ENCODE measurements at places on chromosomes 5 and 9. TPM values are rescaled to one million over a fixed set of nuclear protein-coding genes. Genes with fewer than 3 reads are reported as not detected.
A peak's percentile ranks its signal among the peaks of the same experiment; 100 is the strongest.

WNT8A gene
- total RNA-seq = not detected

IL6ST gene
- 158 TPM for total RNA-seq

OMD gene
- not detected for total RNA-seq

TMEM171 gene
- 0.38 TPM for total RNA-seq

GRCh38 chr5:175253597-175253996, 190.4 kb downstream of the DRD1 start:
- no peak overlapping the region for H3K4me3 ChIP-seq
- H3K27me3 ChIP-seq = no peaks in the 10 kb centered on the region
- no peaks in the 10 kb centered on the region for H3K36me3 ChIP-seq
- H3K4me1 ChIP-seq = peaks cover 30% of the 10 kb centered on the region
- peak overlapping the region; percentile 20 for H3K27ac ChIP-seq

- peaks cover 15% of the 10 kb centered on the region for H3K4me1 ChIP-seq
- H3K36me3 ChIP-seq = no peaks in the 10 kb centered on the region
- H3K27ac ChIP-seq = no peak overlapping the region
- DNase-seq = no peak
- H3K27me3 ChIP-seq = no peaks in the 10 kb centered on the region
Observed at GRCh38 chr5:146041180-146041789, 64.1 kb downstream of the PLAC8L1 start.

DNA sequence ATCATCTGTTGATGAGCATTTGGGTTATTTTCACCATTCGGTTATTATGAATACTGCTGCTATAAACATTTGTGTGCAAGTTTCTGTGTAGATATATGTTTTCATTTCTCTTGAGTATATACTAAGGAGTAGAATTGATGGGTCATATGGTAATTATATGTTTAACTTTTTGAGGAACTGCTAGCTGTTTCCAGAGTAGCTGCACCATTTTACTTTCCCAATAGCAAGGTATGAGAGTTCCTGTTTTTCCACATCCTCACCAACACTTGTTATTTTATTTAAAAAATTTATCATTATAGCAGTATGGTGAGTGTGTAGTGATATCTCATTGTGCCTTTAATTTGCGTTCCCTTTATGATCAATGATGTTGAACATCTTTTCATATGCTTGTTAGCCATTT, 29.2 kb downstream of the CD14 start:
- DNase-seq = no peak
- H3K4me1 ChIP-seq = no peaks in the 10 kb centered on the region
- H3K4me3 ChIP-seq = no peak overlapping the region
- no peaks in the 10 kb centered on the region for H3K27me3 ChIP-seq
- no peak overlapping the region for H3K27ac ChIP-seq

- DNase-seq = peak; percentile 86
- no peak overlapping the region for H3K4me3 ChIP-seq
- peak overlapping the region; percentile 63 for H3K27ac ChIP-seq
- peaks cover 15% of the 10 kb centered on the region for H3K4me1 ChIP-seq
- no peaks in the 10 kb centered on the region for H3K36me3 ChIP-seq
Observed at GRCh38 chr5:81268521-81269196, 32.7 kb upstream of the ZCCHC9 start.

GRCh38 chr9:97555164-97555563, 53.7 kb downstream of the TMOD1 start:
- H3K27me3 ChIP-seq = peaks cover 2% of the 10 kb centered on the region
- H3K4me1 ChIP-seq = peaks cover 5% of the 10 kb centered on the region
- peak; percentile 7 for DNase-seq
- H3K4me3 ChIP-seq = no peak overlapping the region
- no peaks in the 10 kb centered on the region for H3K36me3 ChIP-seq

- no peaks in the 10 kb centered on the region for H3K36me3 ChIP-seq
- DNase-seq = no peak
- no peak overlapping the region for H3K27ac ChIP-seq
- no peaks in the 10 kb centered on the region for H3K4me1 ChIP-seq
- H3K27me3 ChIP-seq = peaks cover 2% of the 10 kb centered on the region
Observed at GRCh38 chr9:68905129-68905528, 108.8 kb downstream of the PRKACG start.

DNA sequence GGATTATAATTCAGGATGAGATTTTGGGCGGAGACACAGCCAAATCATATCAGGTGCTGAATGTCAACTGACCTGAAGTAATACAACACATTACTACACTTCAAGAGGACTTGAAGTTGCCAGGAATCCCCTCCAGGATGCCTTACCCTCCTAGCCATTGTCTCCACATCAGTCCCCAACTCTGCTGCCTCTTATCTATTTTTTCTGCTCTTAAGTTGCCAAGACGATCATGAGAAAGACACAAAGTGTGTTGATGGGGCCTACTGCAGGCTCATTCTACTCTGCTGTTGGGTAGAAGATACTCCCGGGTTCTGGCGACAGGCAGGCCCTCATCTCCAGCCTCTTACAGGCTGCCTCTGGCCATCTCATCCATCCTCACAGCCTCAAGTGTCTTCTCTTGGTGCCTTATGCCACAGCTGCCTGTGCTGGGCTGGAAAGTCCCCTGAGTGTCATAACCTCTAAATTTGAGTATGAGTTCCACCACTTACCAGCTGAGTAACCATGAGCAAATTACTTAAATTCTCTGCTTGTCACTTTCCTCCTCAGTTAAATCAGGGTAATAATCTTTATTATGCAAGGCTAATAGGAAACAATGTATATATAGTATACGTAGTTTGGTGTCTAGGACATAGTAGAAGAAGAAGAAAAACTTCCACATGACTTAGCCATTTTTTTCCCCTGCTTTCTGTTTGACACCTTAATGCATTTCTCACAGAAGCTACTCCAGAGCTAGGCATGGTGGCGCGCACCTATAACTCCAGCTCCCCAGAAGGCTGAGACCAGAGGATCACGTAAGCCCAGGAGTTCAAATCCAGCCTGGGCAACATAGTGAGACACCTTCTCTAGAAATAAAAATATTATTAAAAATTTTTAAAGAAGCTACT, 73.0 kb upstream of the SNX2 start:
- H3K4me1 ChIP-seq = no peaks in the 10 kb centered on the region
- no peak overlapping the region for H3K27ac ChIP-seq
- no peak for DNase-seq

- H3K4me3 ChIP-seq = no peak overlapping the region
- H3K36me3 ChIP-seq = no peaks in the 10 kb centered on the region
- H3K27me3 ChIP-seq = no peaks in the 10 kb centered on the region
Observed at GRCh38 chr5:75108515-75108914, 56.2 kb upstream of the GCNT4 start.

DNA sequence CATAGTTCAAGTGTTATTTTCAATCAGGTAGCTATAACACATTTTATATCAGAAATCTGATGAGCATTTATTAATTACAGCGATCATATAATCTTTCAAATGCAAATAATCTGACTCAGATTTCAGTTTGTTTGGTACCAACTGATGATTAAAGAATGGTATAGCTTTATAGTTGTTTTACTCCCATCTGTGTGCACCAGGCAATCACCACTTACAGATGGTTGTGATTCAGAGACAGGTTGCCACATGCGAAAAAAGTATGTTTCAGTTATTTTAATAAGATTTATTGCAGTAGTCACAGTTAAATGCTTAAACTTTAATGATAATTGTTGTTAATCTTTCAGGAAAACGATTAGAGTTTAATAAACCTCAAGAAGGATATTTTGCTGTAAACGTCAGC, 155.1 kb upstream of the ARRDC3 start:
- no peak overlapping the region for H3K4me3 ChIP-seq
- H3K27me3 ChIP-seq = no peaks in the 10 kb centered on the region
- DNase-seq = no peak
- H3K4me1 ChIP-seq = no peaks in the 10 kb centered on the region
- no peak overlapping the region for H3K27ac ChIP-seq

GRCh38 chr5:31027721-31028120, 165.8 kb upstream of the CDH6 start:
- no peak overlapping the region for H3K27ac ChIP-seq
- no peaks in the 10 kb centered on the region for H3K36me3 ChIP-seq
- H3K27me3 ChIP-seq = no peaks in the 10 kb centered on the region
- H3K4me1 ChIP-seq = peaks cover 10% of the 10 kb centered on the region
- H3K4me3 ChIP-seq = no peak overlapping the region
- no peak for DNase-seq

DNA sequence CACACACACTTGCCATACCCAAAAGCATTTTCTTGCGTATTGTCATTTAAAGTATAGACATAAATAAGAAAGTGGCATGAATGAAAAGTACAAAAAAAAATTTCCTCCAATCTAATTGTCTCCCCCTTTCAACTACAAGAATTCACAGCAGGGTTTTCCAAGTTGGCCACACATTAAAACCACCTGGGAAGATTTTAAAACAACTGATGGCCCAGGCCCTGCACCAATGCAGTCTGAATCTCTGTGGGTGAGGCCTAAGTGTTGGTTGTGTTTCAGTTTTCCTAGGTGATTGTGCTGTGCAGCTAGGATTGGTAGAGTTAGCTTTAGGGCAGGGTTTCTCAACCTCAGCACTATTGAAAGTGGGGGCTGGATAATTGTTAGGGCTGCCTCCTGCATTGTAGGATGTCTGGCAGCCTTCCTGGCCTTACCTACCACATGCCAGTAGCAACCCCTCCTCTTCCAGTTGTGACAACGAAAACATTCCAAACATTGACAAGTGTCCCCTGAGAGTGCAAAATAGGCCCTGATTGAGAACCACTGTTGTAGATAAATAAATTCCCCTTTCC, 337.1 kb downstream of the KIAA0825 start:
- H3K4me3 ChIP-seq = no peak overlapping the region
- no peaks in the 10 kb centered on the region for H3K27me3 ChIP-seq
- no peak for DNase-seq
- H3K4me1 ChIP-seq = no peaks in the 10 kb centered on the region
- no peaks in the 10 kb centered on the region for H3K36me3 ChIP-seq
- no peak overlapping the region for H3K27ac ChIP-seq

- no peak for DNase-seq
- H3K4me3 ChIP-seq = no peak overlapping the region
- H3K27ac ChIP-seq = no peak overlapping the region
- H3K36me3 ChIP-seq = no peaks in the 10 kb centered on the region
Observed at GRCh38 chr5:961711-962240, 46.8 kb upstream of the NKD2 start.

- H3K27ac ChIP-seq = no peak overlapping the region
- no peaks in the 10 kb centered on the region for H3K4me1 ChIP-seq
- peak; percentile 44 for DNase-seq
- H3K4me3 ChIP-seq = no peak overlapping the region
- H3K27me3 ChIP-seq = no peaks in the 10 kb centered on the region
Observed at GRCh38 chr9:86034863-86035734, 64.3 kb downstream of the GOLM1 start.

DNA sequence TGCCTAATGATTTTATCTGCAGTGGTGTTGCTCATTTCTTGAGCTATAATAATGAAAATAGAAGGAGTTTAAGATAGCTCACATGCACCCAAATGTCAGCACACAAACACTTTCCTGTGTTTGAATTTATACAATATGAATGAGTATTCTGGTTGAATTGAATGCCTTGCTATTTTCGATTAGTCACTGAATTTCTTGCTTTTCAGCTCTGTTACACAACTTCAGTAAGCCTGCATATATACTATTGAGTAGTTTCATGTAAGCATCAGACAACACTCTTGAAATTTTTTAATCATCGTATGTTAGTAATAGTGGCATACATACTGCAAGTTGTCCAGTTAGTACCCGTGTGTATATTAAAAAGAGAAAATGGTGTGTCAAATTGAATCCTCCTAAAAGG, 281.5 kb upstream of the GRIA1 start:
- no peak overlapping the region for H3K27ac ChIP-seq
- no peaks in the 10 kb centered on the region for H3K27me3 ChIP-seq
- DNase-seq = no peak
- no peaks in the 10 kb centered on the region for H3K36me3 ChIP-seq
- H3K4me1 ChIP-seq = no peaks in the 10 kb centered on the region

DNA sequence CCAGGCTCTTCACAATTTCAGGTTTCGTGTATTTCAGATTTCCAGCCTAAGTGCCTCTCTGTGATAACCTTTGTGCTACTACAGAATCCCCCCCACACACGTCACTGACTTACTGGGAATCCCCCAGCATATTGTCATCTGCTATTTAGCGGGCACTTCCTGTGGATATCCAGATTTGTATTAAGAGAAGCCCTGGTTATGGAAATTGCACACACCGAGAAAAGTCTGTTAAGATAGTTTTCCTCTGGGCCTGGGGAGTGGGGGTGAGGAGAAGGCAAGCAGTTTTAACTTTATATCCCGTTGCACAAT, 269.9 kb downstream of the MED10 start:
- no peak for DNase-seq
- H3K27me3 ChIP-seq = no peaks in the 10 kb centered on the region
- no peaks in the 10 kb centered on the region for H3K36me3 ChIP-seq

- DNase-seq = no peak
- no peak overlapping the region for H3K4me3 ChIP-seq
- H3K36me3 ChIP-seq = no peaks in the 10 kb centered on the region
- no peak overlapping the region for H3K27ac ChIP-seq
- H3K4me1 ChIP-seq = peaks cover 25% of the 10 kb centered on the region
Observed at GRCh38 chr5:149151717-149152116, 10.4 kb downstream of the ABLIM3 start.

- no peak overlapping the region for H3K27ac ChIP-seq
- H3K4me3 ChIP-seq = no peak overlapping the region
- no peaks in the 10 kb centered on the region for H3K36me3 ChIP-seq
Observed at GRCh38 chr9:3023449-3023848, 179.6 kb upstream of the PUM3 start.

DNA sequence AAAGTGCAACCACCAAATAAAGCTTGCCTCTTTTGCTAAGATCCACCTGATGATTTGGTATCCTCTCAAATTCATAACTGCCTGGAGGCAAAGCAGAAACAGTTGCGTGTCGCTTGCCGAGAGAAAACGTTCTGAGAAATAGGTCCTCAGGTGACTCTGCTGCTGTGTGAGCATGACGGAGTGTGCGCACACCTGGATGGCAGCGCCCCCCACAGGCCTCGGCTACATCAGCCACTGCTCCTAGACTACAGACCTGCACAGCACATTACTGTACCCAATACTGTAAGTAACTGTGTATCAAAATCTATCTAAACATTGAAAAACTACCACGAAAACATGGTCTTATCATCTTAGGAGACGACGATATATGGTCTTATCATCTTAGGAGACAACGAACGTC, 87.4 kb downstream of the CAMSAP1 start:
- H3K27ac ChIP-seq = no peak overlapping the region
- no peaks in the 10 kb centered on the region for H3K4me1 ChIP-seq
- no peaks in the 10 kb centered on the region for H3K27me3 ChIP-seq
- no peak for DNase-seq
- no peak overlapping the region for H3K4me3 ChIP-seq
- H3K36me3 ChIP-seq = peaks cover 25% of the 10 kb centered on the region

DNA sequence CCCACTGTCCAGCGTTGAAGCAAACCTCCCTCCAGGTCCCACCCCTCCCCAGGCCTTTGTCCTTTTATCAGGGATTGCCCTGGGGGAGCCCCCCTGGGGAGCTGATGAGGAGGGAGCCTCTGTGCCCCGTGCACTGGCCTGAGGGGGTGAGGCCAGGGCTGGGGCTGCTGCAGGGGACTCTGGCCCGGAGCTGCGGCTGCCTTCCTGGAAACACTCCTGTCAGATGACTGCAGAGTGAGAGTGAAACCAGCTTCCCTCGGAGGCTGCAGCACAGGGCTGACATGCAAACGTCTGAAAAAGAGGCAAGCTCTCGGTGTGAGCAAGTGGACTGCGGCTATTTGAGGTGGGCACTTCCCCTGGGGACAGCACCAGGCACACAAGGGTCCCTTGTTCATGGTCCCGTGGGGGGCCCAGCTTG, 4.6 kb upstream of the TRAF2 start:
- no peak overlapping the region for H3K27ac ChIP-seq
- peak overlapping the region; percentile 3 for H3K4me3 ChIP-seq
- H3K27me3 ChIP-seq = no peaks in the 10 kb centered on the region
- H3K4me1 ChIP-seq = peaks cover 15% of the 10 kb centered on the region
- H3K36me3 ChIP-seq = no peaks in the 10 kb centered on the region
